ENCODE measurements at places on chromosomes 16 and 17. TPM values are rescaled to one million over a fixed set of nuclear protein-coding genes. Genes with fewer than 3 reads are reported as not detected.
A peak's percentile ranks its signal among the peaks of the same experiment; 100 is the strongest.

GRCh38 chr16:1333149-1333812 lies at the start of gene BAIAP3:
Gene BAIAP3 (plus strand): TSS chr16:1333645. CDS start chr16:1338550, 4,905 bp downstream.
- peak; percentile 59 for DNase-seq

- DNase-seq, result no peak
These were observed 458.7 kb upstream of the EEF2KMT start for GRCh38 chr16:5556158-5556810.

GRCh38 chr16:1464894-1465566 lies 9.8 kb downstream of the CLCN7 start:
- DNase-seq, result no peak

GRCh38 chr17:17742133-17742621 lies 60.9 kb downstream of the RAI1 start:
- no peak for DNase-seq

- DNase-seq, result no peak
These were observed 744 bp upstream of the PLXDC1 start for GRCh38 chr17:39151943-39152818.

GRCh38 chr17:45915263-45915662 lies 20.9 kb downstream of the MAPT start:
- no peak for DNase-seq

Gene KRT31
- not detected for polyA plus RNA-seq

Gene IGSF6
- 1.2 TPM for polyA plus RNA-seq

Gene CDH16
- polyA plus RNA-seq, result not detected

All from immature natural killer cell (primary cell).